ENCODE measurements at places on chromosomes 5 and 9.

DNA sequence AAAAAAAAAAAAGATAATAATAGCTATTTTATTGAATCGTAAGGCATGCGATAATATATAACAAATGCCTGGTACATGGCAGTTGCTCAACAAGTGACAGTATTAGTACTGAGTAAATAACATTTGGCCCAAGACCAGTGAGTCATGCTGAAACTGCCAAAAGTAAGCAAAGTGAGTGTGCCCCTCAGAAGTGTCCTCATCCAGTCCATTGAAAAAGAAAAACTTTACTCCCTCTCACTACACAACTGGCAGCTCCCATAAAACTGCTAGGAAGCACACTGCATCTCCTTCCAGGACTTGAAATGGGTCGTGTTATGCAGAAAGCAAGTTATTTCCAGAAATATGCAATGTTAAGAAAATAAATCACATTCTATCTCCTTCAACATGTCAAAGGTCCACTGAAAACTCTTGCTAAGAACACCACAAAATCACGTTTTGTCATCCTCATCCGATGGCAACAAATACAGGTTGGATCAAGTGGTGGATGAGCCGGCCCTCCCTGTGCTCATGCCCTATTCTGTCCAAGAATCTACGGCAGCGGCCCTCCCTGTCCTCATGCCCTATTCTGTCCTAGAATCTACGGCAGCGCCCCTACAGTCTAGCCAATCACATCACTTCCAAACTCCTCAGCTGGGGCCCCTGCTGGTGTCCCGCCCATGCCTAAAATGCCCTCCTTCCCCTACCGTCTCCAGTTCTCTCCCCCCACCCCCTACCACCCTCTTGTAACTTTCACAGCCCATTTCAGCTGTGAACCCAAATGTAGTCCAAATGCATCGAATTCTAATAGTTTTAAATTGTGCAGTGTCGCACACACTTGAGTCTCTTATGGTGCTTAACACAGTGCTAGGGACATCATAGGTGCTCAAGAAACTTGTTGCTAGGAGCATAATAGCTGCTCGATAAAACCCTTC lies 12.5 kb downstream of the PTCH1 start:
- DNase-seq = no peak

DNA sequence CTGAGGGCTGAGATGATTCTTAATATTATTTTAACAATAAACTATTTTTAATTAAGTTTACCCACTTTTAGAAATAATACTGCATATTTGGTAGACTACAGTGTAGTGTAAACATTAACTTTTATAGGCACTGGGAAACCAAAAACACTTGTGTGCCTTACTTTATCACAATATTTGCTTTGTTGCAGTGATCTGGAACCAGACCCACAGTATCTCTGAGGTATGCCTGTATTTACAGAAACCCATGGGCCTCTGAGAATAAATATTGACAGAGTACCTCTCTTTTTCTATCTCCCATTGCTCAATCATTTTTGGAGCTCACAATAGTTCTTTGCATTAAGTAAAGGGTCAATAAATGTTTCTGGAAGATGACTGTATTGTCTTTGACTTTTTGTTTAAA lies 73.3 kb downstream of the SLCO4C1 start:
- DNase-seq = no peak

- no peak for DNase-seq
Measured at GRCh38 chr5:107247427-107247826, 423.3 kb downstream of the EFNA5 start.

DNA sequence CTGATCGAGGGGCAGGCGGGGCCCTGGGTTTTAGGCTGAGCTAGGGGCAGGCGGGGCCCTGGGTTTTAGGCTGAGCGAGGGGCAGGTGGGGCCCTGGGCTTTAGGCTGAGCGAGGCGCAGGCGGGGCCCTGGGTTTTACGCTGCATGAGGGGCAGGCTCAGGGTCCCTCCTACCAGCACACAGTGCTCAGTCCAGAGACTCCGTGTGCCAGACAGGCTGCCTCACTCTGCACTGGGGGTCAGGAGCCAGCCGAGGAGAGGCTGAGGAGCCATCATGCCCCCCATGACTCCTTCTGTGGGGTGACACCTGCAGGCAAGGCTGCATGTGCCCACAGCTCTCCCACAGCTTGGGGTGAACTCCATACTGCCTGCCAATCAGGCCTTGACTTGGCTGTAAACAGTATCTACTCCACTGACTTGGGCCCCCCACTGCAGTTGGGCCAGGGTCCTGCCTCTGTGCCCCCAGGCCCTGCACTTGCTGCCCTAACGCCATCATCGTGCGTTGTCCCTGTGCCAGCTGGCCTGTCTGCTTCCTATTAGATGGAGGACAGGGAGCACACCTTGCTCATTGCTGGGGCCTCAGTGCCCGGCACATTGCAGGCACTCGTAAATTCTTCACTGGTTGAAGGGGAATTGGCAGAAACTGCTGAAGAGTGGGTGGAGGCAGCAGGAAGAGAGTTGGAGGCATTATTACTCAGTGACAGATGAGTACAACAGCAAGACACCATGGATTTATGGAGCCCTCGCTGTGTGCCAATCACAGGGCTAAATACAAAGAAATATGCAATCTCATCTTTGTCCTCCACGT lies 78.6 kb downstream of the AMBP start:
- no peak for DNase-seq

- DNase-seq = no peak
Measured at GRCh38 chr9:21831841-21832509, 29.5 kb downstream of the MTAP start.

DNA sequence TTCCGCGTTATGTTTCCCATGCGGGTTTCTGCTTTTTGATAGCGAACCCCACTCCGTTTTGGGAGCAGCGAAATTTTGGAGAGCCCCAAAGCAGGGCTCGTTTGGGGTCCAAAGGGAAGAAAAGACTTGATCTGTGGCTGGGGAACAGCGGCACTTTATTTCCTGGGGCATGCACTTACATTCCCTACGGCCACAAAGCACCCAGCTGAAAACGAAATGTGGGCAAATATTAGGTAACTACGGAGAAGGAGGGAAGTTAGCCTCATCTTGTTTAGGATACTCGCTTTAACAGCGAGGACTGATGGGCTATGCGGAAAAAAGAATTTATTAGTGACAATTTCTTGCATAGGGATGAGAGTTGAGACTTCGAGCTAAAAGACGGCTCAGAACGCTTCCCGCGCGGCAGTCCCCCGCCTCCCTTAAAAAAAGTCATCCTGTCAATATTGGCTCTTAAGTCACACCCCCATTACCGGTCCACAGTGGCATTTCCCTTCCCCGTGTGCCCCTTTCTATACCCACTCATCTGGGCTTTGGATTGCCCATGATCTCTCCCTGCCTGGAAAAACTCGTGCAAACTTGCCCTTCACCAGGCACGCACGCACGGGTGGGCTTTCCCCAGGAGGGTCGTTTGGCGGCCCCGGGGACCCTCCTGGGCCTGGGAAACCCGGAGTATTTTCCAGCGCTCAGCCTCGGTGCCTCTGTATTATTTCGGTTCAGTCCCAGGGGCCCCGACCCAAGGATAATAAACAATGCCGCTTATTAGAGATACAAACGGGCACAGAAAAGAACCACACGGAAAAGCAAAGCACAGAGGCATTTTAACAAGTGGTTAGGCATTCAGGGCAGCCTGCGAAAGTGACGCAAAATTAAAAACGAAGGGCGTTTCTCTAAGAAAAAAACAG lies 35.8 kb upstream of the NFIB start:
- DNase-seq = no peak

- no peak for DNase-seq
Measured at GRCh38 chr5:78783434-78784130, 135.0 kb upstream of the LHFPL2 start.

GRCh38 chr5:107505763-107506534 lies 164.8 kb downstream of the EFNA5 start:
- no peak for DNase-seq

- no peak for DNase-seq
Measured at GRCh38 chr9:122642226-122642625, 15.2 kb downstream of the OR1B1 start.

GRCh38 chr9:16348531-16348930 lies 521.9 kb downstream of the BNC2 start:
- no peak for DNase-seq

GRCh38 chr5:75037106-75037505 lies 15.3 kb downstream of the GCNT4 start:
- no peak for DNase-seq

GRCh38 chr5:157269165-157269671 lies 3.3 kb downstream of the CYFIP2 start:
- DNase-seq = no peak

GRCh38 chr5:8383616-8384015 lies 514.7 kb downstream of the MTRR start:
- DNase-seq = no peak

GRCh38 chr5:73859696-73860095 lies 233.7 kb downstream of the ARHGEF28 start:
- DNase-seq = no peak

DNA sequence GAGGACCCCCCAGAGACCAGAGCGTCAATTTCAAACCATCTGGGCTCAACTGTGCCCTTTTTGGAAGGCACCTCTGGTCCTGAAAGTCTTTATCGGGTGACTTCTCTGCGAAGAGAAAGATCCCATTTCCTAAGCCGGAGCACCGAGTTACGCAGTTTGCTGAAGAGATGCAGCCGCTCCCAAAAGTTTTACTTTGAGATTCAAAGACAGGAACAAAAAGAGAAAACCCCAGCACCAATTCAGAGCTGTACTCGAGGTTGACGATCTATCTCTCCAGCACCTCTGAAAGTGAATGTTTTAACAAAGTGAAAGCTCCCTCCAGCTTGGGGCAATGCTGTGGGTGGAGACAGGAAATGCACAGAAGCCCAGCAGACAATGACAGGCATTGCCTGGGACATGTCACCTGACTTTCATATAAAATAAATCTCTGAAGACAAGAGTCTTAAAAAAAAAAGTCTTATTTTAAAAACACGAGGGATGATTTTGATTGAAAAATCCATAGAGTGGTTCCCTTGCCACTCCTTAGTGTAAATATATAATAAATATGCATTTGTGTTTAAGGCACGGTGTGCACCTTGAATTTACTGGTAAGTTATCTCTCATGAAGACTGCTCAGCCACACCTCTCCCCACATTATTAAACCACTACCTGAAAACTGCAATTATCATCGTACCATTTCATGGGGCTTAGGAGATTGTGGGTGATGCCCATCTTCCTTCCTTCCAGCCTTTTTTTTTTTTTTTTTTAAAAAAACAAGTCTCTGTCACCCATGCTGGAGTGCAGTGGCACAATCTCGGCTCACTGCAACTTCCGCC lies 79.9 kb downstream of the FNBP1 start:
- peak; percentile 44 for DNase-seq

DNA sequence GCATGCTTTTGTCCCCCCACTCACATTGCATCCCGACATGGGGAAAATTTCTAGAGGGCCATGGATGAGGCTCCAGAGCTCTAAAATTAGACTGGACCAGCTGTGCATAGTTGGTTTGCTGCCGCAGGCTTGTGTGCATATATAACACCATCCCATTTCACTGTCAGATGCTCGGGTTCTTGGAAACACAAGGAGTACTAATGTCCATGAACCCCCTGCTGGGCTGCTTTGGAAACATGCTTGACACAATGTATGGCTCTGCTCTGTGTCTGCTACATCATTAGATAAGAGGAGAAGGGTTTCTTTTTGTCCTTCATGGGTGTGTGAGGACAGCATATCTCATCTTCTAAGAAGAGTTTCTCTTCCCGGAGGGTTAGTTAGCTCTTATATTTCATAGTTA lies 292.1 kb upstream of the RORB start:
- DNase-seq = no peak

DNA sequence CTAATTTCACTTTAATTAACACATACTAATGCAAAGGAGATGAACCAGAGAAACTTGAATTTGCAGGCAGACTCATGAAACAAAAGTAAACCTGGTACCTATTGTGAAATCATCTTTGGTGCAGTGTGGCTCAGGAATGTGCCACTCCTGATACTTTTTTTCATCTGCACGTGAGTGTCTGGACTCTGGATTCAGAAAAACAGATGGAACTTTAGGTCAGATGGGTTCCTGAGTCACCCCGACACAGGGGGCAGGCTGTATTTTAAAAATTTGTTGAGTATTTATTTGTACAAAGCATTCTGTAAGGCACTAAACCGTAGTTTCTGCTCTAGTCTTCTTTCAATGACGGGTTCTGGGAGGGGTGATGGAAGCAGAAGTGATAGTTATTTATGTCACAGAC lies 52.2 kb upstream of the TUT7 start:
- no peak for DNase-seq

GRCh38 chr5:112733586-112733985 lies 4.1 kb upstream of the APC start:
- no peak for DNase-seq

- DNase-seq = no peak
Measured at GRCh38 chr5:153237671-153238332, 252.7 kb upstream of the GRIA1 start.

DNA sequence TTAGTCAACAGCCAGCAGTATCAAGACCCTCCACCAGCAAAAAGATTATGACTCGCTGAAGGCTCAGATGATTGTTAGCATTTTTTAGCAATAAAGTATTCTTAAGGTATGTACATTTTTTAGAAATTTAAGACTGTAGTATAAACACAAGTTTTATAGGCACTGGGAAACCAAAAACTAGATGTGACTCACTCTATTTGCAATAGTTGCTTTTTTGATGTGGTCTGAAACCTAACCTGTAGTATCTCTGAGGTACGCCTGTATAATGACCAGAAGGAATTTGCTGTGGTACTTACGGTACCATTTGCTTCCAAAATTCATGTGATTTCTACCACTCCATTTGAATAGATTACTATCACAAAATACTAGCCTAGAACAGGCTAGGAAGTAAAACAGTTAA lies 60.8 kb downstream of the WDR41 start:
- no peak for DNase-seq

GRCh38 chr5:132026516-132027008 lies 15.1 kb upstream of the ACSL6 start:
- DNase-seq = no peak

- DNase-seq = no peak
Measured at GRCh38 chr5:177109810-177110209, 23.1 kb downstream of the FGFR4 start.

GRCh38 chr9:129312251-129313122 lies 134.4 kb upstream of the IER5L start:
- no peak for DNase-seq

GRCh38 chr9:127977884-127978647 lies 2.7 kb downstream of the EEIG1 start:
- no peak for DNase-seq

DNA sequence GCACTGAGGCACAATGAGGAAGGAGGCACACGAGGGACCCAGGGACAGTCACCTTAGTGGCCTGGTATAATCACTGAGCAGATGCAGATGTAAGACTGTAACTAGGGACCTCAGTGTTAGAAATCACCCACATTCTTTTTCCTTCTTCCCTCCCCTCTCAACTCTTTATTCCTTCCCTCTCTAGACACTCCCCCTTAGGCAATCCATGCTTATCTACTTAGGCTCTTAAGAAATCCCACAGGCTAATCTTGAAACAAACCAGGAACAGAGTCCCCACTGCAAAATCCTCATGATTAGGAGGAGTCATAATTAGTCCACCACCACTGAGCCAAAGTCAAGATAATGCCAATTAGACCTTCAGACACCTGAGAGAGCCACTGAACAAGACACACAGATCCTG lies 84.7 kb downstream of the ELAVL2 start:
- no peak for DNase-seq
